Suppressor macrophage treated with lipopolysaccharide for 4 hours (primary cell): ENCODE measurements at places on chromosomes 11 and 22.

DNA sequence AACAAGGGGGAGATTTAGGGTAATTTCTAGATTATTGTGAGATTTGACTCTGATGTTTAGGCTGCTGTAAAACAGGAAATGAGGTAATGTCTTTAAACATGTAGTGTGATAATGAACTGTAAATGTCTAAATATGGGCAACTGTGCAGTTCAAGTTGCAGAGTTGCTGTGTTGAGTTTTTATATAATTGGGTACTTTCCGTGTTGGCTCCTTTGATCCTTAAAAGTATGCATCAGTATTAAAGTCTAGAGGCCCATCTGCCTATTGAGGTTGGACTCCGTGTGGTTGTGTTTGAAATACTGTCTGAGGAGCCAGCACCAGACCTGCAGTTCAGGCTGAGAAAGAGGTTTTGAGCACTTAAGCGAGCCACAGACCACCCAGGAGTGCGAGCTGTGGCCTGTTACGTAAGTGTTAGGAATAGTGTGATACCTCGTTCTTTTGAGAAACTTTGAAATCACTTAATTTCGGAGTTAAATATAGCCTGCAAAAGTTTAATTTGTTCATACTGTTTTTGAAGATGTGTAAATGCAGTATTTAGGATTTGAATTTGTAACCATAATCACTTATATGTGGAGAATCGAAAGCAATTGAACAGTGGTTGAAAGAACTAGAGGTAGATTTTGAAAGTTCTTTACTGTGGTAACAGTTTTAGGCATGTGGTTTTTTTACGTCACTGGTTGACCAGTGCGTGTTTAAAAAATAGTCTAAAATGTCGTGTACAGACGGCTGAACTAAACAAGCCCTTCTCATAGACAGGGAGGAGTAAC, 9.0 kb downstream of the FAM118A start:
- peak; percentile 30 for DNase-seq

DNA sequence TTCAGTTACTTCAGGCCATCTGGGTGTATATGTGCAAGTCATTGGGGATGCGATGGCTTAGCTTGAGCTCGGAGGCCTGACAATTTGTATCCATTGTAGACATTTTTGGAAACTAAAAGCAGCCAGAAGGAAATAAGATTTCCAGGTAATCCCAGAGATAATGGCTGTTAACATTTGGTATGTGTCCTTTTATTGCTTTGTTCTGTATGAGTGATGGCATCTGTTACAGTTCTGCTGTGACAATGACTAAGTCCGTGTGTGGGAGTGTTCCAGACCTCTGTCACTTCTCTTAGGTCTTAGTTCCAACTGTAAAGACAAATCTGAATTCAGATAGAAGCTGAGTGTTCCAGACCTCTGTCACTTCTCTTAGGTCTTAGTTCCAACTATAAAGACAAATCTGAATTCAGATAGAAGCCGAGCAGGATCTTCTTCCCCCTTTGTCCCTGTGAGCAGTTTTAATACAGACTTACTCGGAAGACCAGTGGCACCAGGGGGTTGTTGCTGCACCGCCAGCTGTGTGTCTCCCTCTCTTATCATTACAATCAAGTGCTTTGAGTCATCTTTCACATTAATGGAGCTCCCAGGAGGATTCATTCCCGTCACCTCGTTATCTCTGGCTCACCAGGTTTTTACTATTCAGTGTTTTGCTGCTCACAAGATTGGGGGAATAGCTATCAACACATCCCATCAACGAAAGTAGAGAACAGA, 190.9 kb upstream of the SORL1-AS1 start:
- peak; percentile 54 for DNase-seq

DNA sequence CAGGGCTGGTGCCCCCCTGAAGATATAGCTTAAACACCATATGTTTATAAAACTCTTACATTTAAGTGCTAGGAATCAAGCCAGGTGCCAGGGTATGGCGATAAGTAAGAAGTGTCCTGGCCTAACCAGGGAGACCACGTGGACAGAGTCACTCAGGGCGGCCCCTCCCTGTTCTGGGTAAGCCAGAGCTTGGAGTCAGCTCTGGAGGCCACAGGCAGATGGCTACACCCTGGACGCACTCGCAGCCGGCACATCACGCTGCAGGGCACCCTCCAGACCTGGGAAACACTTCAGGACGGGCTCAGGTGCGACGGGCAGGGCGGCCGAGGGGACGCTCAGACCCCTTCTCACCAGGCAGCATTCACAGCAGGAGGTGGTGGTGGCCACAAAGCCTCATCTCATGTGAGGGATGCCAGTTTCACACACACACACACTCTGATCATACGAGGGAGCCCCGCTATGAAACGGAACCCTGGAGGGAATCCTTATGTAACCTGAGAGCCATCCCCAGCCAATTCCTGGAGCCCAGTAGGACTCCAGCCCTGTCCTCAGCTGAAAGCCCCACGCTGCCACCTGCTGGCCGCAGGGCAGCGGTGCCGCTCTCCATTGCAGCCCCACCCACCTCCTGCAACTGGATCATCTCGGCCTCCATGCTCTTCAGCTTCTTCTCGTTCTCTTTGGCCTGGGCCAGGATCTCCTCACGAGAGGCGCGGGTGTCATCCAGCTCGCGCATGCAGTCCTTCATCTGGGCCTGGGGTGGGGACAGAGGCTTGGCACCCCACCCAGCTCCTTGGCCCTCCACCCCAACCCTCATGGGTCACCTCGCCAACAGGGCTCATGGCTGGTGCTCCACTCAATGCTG, 33.4 kb downstream of the APOL1 start:
- DNase-seq, result peak; percentile 75

- DNase-seq, result no peak
Measured at GRCh38 chr11:123272565-123272964, 77.5 kb upstream of the CLMP start.

GRCh38 chr11:134230339-134230738, 5.9 kb downstream of the VPS26B start:
- no peak for DNase-seq

DNA sequence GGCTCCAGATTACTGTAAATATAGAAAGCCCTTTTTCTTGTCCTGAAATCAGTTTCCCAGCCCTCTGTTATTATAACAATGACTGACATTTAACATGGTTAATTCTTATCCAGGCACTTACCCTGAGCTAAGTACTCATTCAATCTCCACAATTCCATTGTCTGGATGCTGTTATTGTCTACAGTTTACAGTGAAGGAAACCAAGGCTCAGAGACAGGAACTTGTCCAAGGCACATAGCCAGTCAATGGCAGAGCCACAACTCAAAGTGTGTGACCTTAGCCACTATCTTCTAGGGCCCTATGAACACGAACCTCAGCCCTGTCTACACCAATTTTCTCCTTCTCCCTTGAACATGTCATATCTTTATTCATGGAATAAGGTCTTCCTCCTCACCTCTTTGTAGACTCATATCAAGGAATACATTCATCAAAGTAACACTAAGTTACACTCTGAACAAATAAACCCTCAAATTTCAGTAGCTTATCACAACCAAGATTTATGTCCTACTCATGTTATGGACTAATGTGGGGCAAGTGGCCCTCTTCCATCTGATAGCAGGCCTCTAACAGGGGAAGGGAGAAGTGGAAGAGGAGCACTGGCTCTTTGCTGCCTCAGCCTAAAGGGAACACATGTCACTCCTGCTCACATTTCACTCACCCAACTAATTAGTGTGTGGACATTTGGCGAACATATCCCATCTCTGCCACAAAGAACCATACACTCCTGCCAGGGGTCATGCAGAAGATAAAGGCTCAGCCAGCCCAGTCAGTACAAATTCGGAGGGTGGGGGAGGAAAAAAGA, 39.3 kb upstream of the APLNR start:
- no peak for DNase-seq

DNA sequence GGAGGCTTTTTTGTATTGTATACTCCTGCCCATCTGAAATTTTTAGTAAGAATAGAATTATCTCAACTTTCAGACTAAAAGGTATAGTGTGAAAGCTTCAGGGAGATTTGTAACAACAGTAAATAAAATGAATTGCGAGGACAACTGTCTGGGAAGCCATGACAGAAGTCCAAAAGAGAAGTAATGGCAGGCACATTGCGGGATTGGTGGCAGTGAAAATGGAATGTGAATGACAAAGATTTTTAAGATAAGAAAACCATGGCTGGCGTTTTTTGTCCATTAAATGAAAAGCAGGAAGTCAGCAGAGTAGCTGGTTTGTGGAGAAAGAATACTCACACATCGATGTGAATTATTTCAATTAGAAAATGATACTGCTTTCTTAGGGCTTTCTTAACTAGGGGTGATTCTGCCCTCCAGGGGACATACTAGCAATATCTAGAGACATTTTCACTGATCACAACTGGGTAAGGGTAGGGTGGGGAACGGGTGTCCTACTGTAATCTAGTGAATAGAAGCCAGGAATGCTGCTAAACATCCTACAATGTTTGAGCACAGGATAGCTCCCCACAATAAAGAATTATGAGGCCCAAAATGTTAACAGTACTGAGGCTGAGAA, 1.6 kb downstream of the NPAT start:
- DNase-seq, result peak; percentile 37

DNA sequence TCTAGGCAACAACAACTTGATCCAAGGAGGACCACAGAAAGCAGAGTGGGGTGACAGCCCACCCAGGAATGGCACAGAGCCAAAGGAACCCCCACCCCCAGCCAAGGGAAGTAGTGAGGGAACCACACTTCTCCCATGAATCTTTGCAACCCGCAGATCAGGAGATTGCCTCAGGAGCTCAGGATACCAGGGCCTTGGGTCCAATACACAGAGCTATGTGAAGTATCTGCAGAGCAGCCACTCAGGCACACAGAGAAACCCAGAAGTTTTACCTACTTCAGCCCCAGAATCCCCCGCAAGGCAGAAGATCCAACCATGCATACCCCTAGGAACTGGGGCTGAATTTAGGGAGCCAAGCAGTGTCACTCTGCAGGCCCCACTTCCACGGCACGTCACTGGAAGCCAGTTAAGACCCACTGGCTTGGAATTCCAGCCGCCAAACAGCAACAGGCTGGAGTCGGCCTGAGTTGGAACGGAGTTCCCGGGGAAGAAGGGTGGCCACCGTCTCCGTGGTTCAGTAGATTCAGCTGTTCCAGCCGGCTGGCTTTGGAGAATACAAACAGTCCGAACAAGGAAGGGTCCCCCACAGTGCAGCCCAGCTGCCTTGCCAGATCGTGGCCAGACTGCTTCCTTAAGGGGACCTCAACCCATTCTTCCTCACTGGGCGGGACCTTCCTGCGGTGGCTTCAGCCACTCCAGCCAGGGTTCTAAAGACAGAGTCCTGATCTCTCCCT, 174.1 kb downstream of the TTC28 start:
- DNase-seq, result no peak

GRCh38 chr11:3190600-3190999, 25.5 kb upstream of the OSBPL5 start:
- no peak for DNase-seq

GRCh38 chr22:43376765-43377547, 33.8 kb upstream of the SCUBE1 start:
- DNase-seq, result no peak

DNA sequence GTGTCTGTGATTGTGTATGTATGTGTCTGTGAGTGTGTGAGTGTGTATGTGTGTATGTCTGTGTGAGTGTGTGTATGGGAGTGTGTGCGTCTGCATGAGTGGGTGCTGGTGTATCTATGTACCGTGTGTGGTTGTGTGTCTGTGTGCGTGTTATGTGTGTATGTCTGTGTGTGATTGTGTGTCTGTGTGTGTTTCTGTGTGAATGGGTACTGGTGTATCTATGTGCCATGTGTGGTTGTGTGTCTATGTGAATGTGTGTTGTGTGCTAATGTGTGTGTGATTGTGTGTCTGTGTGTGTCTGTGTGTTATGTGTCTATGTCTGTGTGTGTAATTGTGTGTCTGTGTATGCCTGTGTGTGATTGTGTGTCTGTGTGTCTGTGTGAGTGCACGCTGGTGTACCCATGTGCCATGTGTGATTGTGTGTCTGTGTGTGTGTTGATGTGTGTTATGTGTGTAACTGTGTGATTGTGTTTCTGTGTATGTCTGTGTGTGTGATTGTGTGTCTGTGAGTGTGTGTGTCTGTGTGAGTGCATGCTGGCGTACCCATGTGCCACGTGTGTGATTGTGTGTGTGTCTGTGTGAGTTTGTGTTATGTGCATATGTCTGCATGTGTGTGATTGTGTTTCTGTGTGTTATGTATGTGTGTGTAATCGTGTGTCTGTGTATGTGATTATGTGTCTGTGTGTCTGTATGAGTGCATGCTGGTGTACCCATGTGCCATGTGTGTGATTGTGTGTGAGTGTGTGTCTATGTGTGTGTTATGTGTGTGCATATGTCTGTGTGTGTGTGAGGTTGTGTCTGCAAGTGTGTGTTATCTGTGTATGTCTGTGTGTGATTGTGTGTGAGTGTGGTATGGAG, 6.8 kb upstream of the CACNA1I start:
- DNase-seq, result no peak

DNA sequence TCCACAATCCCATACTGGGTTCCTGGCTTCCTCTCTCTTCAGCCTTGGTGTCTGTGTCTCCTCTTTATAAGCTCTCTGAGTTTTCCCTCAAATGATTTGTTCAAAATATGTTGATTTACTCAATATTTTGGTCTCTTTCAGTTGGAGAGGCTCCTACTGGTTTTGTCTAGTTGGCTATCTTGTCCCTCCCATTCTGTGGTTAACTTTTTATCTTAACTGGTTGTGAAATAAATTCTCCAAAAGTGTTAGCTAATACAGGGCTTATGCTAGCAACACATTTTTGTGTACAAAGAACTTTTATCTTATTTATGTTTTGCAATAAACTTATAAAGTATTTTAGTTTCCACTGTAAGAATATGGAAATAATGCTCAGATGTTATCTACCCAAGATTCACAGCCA, 200.9 kb downstream of the AASDHPPT start:
- DNase-seq, result no peak

GRCh38 chr11:97754976-97755375, 1265.8 kb upstream of the CNTN5 start:
- DNase-seq, result no peak

GRCh38 chr22:38655519-38656255, 505 bp downstream of the FAM227A start:
- no peak for DNase-seq

GRCh38 chr11:30329150-30329940, 6.4 kb downstream of the ARL14EP start:
- DNase-seq, result no peak

DNA sequence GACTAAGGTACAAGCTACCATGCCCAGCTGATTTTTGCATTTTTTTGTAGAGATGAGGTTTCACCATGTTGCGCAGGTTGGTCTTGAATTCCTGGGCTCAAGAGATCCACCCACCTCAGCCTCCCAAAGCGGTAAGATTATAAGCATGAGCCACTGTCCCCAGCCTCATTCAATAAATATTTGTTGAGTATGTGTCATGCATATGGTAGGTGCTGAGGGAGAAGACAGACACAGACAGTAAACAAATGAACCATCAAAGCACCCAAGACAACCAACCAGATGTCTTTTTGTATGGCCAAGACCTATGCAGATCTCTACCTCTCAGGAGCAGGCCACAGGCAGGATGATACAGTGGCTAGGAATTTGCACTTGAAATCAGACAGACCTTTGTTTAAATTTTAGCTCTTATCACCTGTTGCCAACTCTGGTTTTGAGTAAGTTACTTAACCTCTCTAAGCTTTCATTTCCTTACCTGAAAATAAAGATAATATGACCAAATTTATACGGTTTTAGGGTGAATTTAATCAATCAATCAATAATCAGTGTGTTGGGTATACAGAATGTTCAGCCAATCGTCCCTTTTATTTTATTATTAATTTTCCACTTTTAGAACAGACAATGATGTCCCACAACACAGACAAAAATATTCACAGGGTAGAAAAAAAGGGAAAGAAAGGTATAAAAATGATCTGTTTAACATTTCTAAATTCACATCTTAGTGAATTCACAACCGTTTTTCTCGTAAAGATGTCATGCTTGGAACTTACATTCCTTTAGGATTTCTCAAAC, 128.2 kb downstream of the SGSM3 start:
- no peak for DNase-seq

GRCh38 chr11:128301756-128302155, 285.6 kb downstream of the ETS1 start:
- DNase-seq, result no peak
